ENCODE measurements at places on chromosomes 16 and 17.

- DNase-seq = no peak
Observed at GRCh38 chr16:1907226-1907860, 10.9 kb downstream of the HS3ST6 start.

DNA sequence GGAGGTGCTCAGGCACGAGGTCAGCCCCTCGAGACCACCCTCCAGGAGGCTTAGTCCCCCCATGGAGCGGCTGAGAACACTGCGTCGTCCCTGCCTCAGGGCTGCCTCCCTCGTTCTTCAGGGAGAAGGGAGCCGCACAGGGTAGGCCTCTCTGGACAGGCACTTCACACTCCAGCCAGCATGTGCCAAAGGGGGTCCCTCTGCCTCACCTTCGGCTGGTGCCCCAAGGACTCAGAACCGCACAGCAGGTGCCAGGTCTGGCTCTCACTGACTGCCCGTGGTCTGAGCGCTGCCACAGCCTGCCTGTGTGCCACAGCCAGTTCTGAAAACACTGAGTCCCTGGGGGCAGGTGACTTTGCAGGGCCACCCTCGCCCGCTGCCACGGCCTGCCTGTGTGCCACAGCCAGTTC, 7.1 kb downstream of the P2RX5 start:
- no peak for DNase-seq

DNA sequence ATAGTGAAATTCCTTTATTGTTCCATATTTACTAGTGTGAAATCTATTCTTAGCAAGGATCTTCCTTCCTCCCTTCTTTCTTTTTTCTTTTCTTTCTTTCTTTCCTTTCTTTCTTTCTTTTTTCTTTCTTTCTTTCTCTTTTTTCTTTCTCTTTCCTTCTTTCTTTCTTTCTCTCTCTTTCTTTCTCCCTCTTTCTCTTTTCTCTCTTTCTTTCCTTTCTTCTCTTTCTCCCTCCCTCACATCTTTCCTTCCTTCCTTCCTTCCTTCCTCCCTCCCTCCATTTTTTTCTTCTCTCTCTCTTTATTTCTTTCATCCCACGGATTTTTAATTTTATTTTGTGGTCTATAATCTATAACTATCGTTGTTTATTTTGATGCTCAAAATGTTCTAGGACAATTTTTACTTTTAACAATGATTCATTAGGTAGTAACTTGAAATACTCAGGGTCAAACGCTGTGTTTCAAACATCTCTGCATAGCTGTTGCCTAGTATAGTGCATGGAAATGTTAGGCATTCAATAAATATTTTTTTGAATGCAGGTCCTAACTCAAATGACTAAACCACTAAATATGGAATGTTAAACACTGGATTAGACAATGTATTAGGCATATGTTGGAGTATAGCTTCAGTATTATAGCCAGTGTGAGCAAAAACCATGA, 178.3 kb downstream of the MAP2K6 start:
- DNase-seq = no peak

DNA sequence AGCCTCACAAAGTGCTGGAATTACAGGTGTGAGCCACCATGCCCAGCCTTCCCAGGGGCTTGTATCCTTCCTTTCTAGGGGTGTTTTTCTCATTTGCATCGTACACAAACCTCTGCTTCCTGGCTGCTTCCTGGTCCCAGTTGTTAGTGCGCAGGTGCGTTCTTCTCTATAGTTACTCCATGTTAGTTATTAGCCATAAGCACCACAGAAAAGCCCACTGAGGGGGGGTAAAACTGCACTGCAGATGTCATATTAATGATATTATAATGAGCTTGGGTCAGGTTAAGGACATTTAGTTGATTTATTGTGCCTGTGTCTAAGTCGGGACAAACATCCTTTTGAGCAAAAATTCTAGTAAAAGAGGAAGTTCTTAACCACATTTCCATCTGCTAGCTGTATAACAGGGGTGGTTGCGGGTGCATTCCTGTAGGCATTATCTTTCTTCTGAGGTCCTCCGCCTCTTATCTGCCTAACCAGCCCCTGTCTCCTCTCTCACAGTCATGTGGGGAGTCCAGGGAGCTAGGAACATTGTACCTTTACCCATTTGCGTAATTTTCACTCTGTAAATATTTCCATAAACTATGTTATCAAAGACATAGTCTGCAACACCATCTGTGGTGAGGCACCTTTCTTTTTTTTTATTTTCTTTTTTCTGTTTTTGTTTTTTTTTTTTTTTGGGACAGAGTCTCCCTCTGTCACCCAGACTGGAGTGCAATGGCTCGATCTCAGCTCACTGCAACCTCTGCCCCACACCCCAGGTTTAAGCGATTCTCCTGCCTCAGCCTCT, 23.6 kb upstream of the ATF7IP2 start:
- DNase-seq = no peak

DNA sequence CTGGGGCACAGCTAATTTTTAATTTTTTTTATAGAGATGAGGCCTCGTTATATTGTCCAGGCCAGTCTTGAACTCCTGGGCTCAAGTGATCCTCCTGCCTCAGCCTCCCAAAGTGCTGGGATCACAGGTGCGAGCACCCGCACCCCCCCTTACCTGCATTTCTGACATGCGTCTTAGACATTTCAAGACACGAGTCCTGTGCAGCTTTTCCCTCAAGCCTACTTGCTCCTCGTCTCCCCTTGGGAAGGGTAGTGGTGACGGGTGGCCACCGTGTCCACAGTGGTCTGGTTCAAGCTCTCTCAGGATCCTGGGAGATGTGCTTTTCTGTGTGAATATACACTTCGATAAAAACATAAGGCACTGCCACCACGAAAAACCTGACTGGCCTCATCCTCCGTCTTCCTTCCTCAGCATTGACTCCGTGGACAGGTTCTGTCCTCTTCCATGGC, 9.6 kb downstream of the CANT1 start:
- no peak for DNase-seq

DNA sequence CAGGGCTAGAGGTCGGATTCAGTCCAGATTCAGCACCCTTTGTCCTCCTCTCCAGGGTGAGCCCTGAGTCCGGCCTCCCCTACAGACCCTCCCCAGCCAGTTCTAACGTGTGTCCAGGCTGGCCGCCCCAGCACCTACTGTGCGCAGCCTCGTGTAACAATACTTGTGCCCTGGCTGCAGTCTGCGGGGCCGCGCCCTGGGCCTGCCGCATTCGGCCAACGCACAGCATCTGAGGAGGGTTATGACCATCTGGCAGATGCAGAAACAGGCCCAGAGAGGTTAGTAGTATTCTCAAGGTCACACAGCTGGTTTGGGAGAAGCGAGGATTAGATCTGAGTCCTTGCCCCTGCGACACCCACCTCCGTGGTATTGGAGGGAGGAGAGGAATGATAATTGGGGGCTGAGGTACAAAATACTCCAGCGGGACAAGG, 968 bp downstream of the RIPOR1 start:
- DNase-seq = no peak

DNA sequence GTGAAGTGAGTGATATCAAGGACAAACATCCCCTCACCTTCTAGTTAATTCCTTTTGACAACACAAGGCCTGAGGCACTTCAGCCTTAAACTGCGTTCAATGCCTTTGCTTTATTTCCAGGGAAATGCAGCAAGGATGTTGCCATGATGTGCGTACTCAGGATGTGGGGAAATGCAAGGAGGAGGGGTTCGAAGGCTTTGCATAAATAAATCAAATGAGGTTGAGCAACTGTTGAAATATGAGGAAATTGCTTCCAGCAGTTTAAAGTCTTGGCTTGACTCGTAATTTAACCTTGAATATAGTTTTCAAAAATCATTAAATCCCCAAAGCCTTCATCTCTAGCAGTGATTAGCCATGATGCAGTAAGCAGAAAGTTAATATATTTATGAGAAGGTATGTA, 81.8 kb upstream of the CCL2 start:
- no peak for DNase-seq

GRCh38 chr16:53998024-53998810, 288.4 kb downstream of the IRX3 start:
- no peak for DNase-seq

DNA sequence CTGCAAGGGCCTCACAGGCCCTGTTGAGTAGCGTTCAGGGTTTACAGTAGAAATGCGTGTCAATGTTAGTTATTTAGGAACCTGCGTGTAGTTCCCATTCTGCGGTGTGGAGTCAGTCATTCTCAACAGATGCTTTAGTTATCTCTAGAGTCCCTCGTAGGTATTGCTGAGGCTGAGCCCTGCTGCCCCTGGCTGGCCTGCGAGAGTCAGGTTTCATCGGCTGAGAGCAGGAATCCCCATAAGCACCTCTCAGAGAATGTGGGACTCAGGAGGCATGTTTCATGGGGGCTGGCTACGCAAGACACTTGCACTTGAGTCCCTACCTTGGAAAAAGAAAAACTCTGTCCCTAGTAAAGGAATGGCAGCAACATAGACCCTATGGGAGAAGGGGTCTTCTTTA, 347.5 kb upstream of the ASIC2 start:
- DNase-seq = no peak

GRCh38 chr16:47375423-47375822, 85.4 kb downstream of the ITFG1 start:
- no peak for DNase-seq

DNA sequence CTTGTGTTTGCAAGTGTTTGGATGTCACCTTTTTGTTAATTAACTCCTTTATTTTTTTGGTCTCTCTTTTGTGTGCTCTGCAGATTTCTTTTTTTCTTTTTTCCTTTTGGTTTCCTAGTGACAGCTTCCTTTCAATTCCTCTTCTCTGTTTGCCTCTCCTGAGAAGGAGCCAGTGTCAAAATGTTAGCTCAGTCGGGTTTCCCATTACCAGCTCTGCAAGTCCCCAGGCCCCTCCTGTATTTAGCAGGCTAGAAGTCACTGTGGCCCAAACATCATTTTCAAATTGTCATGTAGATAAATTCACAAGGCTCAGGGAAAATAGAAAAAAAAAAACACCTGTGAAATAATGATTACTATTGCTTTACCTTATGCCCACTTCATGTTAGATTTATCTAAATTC, 1621.6 kb downstream of the CDH8 start:
- DNase-seq = no peak

DNA sequence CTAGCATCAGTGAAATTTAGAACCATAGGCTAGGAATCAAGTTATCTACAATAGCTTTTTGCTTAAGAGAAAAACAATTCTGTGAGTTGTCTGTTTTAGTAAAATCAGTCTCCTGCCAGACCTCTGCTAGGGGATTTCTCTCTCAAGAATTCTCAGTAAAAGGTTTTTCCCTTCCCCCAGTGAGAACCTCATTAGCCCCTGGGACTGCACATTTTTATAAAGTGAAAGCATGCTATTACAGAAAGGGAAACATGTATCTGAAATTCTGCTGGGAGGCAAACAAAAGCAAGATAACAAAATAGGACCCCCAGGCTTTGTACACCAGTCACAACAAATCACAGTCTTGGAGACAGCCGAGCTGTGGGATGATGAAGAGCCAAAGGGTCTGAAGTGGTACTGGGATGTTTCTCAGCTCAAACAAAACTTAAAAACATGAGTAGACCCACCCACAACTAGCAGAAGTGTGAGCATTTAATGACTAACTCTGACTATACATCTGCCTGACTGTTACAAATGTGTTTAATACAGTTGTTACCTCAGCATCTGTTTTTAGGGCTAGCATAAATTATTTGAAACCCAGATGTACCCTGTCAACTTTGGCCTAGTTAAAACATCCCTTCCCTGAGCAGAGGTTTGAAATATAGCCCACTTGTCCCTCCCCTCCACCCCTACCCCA, 20.0 kb upstream of the GLG1 start:
- no peak for DNase-seq

DNA sequence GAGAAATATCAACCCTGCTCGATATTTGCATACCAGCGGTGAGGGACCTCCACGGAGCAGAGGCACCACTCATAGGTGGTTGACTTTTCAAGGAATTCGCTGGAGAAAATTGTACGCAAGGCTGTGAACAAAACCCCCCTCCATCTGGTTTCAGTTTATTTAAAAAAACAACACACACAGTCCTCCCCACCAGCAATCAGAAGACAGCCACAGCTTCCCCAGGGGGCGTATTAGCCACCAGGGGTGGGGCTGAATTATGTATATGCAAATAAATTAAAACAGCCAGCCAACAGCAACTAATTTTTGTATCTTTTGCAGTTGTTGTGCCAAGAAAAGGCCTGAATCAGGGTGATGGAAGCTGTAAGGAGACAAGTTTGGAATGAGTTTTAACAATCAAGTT, 5.9 kb upstream of the HSD11B2 start:
- no peak for DNase-seq

GRCh38 chr17:64277831-64278562, 14.9 kb upstream of the TEX2 start:
- DNase-seq = no peak

- no peak for DNase-seq
Observed at GRCh38 chr16:65845466-65846209, 520.9 kb upstream of the CDH5 start.
